ENCODE measurements at places on chromosomes 16 and 17.

GRCh38 chr17:47213540-47213939, 4.4 kb downstream of the MYL4 start:
- no peak for DNase-seq

DNA sequence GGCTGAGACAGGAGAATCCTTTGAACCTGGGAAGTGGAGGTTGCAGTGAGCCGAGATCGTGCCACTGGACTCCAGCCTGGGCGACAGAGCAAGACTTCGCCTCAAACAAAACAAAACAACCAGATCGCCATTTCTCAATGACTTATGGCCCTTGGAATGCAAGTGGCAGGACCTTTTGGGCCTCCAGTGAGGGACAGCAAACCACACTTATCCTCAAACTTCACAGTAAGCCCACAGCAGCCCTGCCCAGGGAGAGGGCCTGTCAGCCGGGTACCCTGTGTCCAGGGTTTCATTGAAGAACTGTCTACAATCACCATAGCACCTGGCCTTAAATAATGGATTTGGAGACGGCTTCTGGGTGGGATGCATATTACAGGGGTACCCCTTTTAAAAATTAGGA, 11.7 kb downstream of the TRAF4 start:
- no peak for DNase-seq

- DNase-seq = no peak
Measured at GRCh38 chr16:65309354-65309753, 187.5 kb upstream of the CDH11 start.

DNA sequence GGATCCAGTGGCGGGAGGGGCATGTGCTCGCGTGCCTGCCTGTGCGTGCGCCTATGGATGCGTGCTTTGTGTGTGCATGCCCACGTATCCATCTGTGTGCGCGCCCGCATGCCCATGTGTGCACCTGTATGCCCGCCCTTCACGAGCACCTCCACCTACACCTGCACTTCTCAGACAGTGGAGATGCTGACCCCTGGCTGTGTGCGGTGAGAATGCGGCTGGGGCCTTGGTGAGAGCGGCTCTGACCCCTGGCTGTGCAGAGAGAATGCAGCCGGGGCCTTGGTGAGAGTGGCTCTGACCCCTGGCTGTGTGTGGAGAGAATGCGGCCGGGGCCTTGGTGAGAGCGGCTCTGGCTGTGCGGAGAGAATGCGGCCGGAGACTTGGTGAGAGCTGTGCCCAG, 33.9 kb downstream of the AXIN1 start:
- no peak for DNase-seq

DNA sequence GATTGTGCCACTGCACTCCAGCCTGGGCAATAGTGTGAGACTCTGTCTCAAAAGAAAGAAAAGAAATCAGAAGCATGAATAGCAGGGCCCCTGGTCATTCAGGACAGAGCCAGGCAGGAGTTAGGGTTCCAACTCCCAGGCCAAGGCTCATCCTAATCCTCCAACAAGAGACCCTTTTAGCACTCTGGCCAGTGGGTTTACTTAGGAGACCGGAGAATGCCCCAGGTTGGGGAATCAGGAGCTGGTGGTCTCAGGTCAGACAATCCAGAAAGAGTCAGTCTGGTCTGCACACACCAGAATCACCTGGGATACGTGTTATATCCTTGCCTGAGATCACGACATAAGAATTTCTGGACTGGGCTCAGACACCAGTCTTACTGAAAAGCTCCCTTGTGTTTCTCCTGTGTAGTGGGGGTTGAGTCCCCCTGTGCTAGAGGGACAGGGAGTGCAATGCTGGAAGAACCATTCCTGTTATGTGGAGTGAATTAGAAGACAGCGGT, 48.7 kb downstream of the CCDC42 start:
- no peak for DNase-seq

- DNase-seq = no peak
Measured at GRCh38 chr16:74830648-74831047, 56.0 kb upstream of the FA2H start.

DNA sequence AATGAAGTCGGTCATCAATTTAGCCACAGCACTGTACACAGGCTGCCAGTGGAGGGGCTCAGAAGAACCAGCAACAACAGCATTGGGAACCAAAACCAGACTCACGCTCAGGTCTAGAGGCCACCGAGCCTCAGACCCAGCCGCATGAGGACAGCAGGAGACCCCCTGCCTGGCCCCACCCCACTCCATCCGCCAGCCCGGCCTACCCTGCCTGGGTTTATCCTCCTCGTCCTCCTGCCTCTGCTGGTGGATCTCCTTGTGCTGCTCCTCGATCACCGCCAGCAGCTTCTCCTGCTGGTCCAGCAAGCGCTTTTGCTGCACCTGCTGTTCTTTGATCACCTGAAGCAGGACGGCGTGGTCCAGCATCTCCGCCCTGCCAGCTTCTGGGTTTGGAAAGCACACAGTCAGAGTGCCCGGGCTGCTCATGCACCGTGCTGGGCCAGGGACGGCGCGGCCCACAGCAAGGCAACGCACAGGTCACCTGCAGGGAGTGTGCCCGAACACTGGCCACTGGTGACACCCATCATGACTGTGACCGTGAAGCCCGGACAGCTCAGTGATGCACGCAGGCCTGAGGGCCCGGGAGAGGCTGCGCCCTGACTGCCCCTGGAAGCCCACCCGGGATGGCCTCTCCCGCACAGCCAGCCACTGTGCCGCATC, 7.7 kb downstream of the NDUFAF8 start:
- peak; percentile 25 for DNase-seq

DNA sequence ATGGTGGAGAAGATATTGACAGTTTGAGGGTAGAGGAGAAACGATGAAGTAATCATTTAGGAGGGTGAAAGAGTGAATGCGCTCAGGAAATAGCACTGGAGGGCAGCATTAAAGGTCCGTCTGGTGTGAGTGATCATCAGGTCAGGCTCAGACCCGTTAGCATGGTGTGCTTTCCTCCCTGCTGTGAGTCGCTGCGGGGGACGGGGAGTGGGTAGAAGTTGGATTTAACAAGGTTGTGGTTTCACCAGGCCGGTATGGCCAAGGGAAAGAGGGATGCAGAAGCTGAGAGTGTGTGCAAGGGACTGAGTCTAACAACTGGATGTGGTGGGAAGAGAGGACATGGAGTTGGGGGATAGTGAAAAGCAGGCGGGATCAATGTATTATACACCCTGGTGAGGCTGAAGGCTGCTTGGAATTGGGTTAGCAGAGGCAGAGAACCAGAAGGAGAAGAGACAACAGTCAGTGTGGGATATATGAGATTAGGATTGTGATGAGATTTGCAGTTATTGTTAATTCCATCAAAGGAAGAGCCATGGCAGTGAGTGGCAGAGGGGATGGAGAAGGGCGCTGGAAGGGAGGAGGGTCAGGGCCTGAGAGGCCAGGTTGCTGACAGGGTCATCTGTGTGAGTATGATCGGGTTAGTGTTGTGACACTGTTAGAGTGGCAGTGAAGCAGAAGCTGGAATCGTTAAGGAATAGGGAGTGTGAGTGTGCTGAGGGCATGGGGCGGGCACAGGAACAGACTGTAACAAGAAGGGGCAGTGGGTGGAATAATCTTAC, 59.0 kb upstream of the TBX2 start:
- no peak for DNase-seq

DNA sequence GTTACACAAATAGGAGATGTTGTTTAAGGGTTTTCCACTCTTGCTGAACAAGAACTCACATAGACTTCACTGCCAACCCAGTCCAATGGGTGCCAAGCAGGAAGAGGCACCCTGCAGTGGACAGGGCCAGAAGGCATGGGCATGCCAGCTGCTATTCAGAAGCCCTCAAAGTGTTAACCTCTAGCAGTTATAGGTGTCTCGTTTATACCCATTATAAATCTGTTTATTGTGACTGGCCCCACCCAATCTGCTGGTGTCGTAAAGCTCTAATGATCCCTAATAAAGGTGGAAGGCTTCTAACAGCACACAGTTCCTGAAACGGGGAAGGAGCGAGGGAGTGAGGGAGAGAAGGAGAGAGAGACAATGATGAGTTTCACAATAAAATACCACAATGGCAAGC, 23.9 kb downstream of the HNF1B start:
- DNase-seq = no peak

DNA sequence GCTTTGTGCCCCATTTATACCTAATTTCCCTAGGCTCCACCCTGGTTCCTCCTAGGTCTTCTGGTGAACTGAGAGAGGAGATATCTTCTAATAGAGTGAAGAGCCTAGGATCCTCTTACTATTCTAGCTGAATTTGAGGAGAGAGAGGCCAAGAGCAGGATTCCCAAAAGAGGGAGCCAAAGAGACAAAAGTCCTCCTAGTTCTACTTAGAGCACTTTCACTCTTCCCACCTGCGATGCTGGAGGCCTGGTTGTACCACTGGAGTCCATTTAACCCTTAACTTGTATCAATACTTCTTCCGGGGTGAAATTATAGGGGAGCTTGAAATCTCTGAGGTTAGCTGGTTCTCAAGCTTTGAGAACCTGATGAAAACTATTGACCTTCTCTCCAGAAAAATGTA, 3.4 kb upstream of the SSH2 start:
- DNase-seq = no peak

- DNase-seq = no peak
Measured at GRCh38 chr17:6170349-6170748, 100.2 kb downstream of the WSCD1 start.

DNA sequence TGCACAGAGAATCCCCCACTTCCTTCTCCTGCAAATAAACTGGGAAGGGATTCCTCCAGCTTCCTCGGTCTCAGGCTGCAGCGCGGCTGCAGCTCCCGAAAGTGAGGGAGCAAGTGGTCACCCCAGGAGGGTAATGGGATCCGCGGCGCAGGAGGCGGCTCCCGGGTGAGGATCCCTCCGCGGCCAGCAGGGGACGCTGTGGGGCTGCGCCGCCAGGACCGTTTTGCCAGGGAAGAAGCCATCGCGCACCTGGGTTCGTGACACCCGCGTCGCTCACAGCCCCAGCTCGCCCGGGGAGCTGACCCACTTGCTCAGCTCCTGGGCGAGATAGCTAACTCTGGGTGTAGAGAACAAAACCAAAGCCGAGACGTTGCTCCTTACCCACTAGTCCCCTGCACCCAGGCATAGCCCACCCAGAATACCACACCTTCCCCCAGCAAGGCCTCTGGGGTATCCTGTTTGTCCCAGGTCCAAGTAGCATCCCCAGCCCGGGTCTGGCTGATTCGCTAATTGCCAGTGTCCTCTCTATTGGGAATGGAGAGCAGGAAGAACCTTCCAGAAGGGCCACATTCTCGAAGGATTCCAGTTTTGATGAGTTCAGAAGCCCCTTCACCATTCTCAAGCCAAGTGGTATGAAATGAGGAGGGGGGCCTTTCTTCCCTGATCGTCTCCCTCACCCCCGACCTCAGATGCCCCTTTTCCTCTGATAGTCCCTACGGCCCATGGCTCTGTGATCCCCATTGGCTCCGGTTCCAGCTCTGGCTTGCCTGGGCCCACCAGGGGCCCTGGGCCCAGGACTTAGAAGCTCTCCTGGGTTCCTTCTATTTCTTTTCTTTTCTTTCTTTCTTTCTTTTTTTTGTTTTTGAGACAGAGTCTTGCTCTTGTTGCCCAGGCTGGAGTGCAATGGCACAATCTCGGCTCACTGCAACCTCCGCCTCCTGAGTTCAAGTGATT, 14.1 kb downstream of the CYGB start:
- peak; percentile 86 for DNase-seq

DNA sequence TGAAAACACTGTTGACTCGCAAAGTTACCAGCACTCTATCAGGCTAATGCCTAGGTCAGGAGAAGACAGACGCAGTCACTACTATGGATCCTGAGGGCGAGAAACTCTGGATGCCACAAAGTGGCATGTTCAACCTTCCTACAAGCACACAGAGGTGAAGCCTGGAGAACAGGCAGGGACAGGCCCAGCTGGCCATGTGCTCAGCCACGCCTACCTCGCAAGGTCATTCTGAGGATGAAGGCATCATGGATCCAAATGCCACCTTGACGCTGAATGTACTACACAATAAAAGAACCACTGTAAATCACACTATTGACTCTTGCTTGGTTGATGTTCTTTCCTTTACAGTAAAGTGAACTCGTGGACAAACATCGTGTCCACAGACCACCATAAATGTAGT, 85.8 kb downstream of the ANKRD11 start:
- peak; percentile 73 for DNase-seq

DNA sequence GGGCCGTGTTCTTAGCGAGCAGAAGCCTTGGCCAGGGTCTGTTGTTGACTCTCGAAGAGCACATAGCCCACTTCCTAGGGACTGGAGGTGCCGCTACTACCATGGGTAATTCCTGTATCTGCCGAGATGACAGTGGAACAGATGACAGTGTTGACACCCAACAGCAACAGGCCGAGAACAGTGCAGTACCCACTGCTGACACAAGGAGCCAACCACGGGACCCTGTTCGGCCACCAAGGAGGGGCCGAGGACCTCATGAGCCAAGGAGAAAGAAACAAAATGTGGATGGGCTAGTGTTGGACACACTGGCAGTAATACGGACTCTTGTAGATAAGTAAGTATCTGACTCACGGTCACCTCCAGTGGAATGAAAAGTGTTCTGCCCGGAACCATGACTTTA, 18.5 kb downstream of the RSPRY1 start:
- DNase-seq = no peak

GRCh38 chr17:18278867-18279266, 18.4 kb downstream of the MIEF2 start:
- DNase-seq = no peak

GRCh38 chr16:67666559-67667452, at the start of the genes C16orf86 and ENKD1:
Gene C16orf86 (plus strand): TSS chr16:67666814. CDS start chr16:67666971, 157 bp downstream.
Gene ENKD1 (minus strand): TSS chr16:67666750. CDS start chr16:67666442, 308 bp downstream.
- DNase-seq = peak; percentile 92

GRCh38 chr17:65638221-65638975, 77.0 kb upstream of the AXIN2 start:
- DNase-seq = no peak

DNA sequence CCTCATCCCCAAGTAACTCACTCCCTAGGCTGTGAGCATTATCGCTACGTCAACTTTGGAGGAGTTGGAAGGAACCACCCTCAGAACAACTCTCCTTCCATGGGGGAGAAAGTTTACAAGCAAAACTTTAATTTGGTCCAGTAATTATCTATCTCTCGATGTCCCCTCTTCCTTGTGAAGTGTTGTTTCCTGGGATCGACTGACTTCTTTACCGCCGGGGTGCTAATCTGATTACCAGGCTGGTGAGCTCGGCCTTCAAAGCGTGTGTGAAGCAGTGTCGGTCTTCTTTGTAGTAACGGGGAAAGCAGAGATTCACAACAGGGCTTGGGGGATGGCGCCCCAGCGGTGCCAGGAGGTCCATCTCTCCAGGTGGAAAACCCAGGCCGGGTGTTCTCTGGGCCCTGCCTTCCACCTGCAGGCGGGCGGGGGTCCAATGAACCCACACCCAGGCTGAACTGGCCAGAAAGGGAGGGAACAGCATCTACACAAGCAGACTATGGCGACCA, 14.5 kb upstream of the FOXF1 start:
- no peak for DNase-seq

DNA sequence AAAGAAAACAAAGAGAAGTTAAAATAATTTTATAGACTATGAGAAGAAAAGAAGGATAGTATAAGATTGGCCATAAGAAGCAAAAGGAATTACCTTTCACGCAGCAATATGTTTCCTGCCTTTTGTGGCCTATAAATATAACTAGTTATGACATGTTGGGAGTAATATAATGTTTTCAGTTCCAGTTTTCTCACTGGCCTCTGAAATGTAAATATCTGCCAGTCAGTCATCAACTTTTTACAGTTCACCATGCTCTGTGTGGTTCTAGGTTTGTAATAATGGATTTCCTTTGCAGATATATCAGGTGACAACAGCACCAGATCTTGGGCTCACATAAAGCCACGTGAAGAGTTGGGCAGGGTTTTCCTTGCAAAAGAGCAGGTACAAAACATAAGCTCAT, 94.3 kb downstream of the ABCA8 start:
- DNase-seq = no peak

GRCh38 chr16:12406158-12406557, 397.5 kb downstream of the CPPED1 start:
- DNase-seq = no peak

GRCh38 chr16:6375465-6376075, 957.1 kb upstream of the RBFOX1 start:
- no peak for DNase-seq

Data from left ventricle myocardium superior (tissue), 1 donor.